RWPE2 (cell line): ENCODE measurements at places on chromosomes 1 and 21.

DNA sequence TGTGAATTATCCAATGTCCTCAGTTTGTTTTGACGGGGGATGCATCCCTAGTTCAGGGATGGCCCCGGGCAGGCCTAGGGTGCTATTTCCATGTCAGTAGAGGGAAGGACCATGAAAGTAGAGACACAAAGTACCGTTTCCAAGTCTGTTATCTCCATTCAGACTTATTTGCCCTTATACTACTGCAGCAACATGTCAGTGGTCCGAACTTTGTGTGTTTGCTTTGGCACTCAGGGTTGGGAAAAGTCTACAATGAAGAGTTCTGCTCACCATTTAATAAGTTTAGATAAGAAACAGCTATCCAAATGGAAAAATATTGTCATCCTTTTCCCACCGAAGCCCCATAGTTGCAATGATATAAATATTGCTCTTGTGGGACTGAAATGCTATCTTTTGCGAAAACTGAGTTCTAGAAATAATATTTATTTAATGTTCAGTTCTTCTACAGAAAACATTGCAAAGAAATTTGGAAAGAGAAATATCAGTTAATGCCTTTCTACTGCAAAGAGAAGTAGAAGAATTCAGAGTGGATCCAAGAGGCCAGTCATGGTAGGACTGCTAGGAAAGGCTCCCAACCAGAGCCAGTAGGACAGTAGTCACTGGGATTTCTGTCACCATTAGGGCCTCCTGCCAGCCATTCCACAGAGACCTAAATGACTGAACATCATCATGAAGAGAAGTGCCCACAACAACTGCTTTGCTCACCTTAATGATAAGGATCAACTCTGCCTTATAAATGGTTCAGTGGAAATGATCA, 11.5 kb upstream of the AGT start:
- no peak for DNase-seq

- peak; percentile 68 for DNase-seq
Observed at GRCh38 chr1:1083416-1084371, 9.6 kb upstream of the RNF223 start.

DNA sequence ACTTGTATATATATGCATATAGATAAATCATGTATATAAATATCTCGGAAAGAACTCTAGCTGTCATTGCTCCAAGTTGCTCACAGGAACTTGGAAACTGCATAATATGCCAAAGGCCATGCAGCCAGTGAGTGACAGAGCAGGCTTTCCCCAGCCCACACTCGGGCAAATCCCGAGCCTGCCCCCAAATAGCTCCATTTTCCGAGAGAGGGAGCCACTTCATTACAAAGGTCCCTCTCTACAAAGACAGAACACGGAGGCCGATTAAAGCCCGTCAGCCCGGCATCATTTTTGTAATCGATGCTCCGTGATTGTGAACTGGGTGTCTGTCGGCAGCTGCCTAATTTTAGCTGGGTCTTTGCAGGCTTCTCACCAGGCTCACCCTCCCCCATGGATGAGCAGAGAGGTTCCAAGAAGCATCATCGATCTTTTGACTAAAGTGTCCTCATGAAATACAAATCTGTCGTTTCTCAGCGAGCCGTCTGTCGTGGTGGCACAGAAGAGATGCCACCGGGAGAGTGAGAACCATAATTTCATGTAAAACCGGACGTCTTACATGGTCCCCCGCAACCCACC, 663.9 kb downstream of the PTPRU start:
- DNase-seq = no peak

- DNase-seq = no peak
Observed at GRCh38 chr1:67802565-67802964, 30.7 kb downstream of the GNG12 start.

- no peak for DNase-seq
Observed at GRCh38 chr1:196655494-196655893, 3.7 kb downstream of the CFH start.

GRCh38 chr1:205983925-205984725, 19.1 kb downstream of the RAB7B start:
- DNase-seq = peak; percentile 90

DNA sequence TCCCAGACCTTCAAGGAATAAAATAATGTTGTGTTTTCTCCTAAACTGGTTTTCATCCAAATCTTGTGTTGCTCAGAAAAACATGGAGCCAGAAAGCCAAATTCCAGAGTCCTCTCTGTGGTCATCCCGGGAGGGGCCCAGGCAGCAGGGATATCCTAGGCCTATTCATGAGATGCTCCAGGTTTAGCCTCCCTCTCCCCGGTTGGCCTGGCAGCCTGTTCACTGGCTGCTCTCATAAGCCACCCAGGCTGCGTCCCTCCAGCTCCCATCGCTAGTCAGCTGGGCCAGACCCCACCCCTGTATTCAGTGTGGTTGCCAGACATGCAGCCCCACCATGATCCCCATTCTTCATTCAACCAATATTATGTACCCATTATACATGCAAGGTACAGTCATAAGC, 113.4 kb upstream of the F3 start:
- no peak for DNase-seq

DNA sequence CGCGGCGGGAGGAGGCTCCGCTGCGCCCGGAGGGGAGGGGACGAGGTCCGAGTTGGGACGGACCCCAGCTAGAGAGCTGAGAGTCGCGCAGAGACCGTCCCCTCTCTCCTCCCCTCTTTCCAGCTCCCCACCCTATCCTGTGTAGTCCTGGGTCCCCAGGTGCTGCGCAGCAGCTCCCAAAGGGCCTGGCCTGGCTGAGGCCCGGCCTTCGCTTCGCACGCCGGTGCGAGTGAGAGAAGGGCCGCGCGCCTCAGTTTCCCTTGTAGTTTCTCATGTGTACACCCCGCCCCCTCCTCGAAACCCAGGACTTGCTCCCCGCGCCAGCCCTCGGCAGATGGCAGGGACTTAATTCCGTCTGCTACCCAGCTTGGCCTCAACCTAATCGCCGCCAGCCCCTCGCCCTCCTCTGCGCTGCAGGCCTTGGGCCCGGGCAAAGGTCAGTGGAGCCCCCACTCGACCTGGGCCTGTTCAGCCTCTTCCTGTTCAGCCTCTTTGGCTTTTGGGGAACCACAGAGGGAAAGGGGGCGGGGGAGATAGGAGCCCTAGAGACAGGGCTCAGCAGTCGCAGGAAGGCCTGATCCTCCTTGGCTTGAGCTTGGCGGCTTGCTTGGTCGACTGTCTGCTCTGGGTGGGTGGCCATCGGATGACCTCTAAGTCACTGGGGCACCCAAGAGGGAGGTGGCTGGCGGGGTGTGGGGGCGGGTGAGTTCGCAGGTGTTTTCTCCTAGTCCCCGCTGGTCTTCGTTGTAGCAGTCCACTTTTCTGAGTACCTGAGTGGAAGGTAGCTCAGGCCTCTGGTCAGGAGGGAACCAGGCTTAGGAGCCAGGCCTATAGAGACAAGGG, 1.0 kb downstream of the ZNF687 start:
- DNase-seq = no peak

GRCh38 chr1:47424336-47424982, 8.4 kb downstream of the FOXE3 start:
- DNase-seq = no peak

GRCh38 chr1:151024540-151025146, 11.7 kb upstream of the BNIPL start:
- no peak for DNase-seq

- DNase-seq = no peak
Observed at GRCh38 chr1:80656014-80656636, 1144.6 kb upstream of the ADGRL2 start.

DNA sequence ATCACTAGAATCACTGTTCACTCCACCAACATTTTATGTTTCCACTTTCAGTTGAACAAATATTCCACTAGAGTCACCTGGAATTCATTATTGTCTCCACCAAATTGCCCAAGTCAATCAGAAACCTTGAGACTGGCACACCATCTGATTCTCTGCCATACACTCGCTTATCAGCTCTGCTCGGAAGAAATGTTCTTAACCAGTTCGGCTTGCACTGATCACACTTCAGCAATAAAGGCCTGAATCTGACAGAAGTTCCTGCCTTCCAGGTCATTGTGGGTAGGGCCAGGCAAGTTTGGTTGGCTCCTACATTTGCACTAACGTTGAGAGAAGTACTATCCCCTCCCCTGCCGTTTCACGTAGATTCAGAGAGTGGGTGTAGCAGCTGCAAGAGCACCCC, 10.0 kb downstream of the TPM3 start:
- no peak for DNase-seq

DNA sequence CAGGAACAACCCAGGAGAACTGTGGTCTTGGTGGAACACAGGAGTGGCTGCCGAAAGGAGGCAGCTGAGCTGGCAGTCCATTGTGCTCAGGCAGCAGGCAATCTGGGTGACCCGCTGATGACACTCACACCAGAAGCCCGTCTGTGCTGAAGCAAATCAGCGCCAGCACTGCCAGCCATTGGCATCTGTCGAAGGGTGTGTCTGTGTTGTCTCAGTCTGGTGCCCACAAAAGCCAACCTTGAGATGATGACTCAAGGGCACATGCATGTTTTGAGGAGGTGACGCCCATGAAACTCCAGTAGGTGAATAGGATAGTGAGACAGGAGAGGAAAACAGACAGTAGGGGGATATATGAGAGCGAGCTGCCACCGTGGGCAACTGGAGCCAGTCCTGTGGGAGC, 167.3 kb downstream of the KAZN start:
- DNase-seq = no peak

GRCh38 chr1:100511058-100511457, 26.9 kb upstream of the GPR88 start:
- no peak for DNase-seq

DNA sequence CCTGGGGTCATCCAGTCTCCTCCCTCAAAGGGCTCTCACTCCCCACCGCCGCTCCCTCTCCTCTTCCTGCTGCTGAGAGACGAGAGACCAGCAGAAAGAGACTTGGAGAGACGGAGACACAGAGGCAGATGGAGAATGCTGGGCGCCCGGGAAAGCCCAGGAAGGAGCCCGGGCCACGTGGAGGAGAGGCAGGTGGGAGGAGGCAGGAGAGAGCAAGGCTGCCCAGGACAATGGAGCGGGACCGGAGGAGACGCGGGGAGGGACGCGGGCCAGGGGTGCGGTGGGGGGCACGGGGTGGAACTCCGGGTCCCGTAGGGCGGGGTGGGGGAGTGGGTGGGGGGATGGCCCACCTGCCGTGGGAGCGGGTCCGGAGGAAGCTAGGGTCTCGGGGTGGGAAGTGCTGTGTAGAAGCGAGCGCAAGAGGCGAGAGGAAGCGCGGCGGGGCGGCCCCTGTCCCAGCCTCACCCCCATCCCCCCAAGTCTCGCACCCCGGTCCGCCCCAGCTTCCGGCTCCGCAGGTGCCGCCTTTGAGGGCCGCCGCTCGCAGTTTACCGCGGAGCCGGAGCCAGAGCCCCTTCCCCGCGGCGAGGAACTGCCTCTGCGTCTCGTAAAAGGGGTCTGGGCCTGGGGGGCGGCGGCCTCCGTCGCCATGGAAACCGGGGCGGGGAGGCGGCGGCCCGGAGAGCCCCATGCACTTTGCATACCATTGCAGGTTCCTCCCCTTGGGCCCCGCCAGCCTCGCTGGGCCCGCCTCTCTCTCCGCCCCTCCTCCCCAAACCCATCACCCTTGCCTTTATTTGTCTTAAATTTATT, 11.7 kb upstream of the EPHA2 start:
- DNase-seq = peak; percentile 73

- no peak for DNase-seq
Observed at GRCh38 chr1:238652346-238652968, 733.9 kb upstream of the CHRM3 start.

GRCh38 chr1:4657244-4657789, 2.9 kb downstream of the AJAP1 start:
- no peak for DNase-seq

DNA sequence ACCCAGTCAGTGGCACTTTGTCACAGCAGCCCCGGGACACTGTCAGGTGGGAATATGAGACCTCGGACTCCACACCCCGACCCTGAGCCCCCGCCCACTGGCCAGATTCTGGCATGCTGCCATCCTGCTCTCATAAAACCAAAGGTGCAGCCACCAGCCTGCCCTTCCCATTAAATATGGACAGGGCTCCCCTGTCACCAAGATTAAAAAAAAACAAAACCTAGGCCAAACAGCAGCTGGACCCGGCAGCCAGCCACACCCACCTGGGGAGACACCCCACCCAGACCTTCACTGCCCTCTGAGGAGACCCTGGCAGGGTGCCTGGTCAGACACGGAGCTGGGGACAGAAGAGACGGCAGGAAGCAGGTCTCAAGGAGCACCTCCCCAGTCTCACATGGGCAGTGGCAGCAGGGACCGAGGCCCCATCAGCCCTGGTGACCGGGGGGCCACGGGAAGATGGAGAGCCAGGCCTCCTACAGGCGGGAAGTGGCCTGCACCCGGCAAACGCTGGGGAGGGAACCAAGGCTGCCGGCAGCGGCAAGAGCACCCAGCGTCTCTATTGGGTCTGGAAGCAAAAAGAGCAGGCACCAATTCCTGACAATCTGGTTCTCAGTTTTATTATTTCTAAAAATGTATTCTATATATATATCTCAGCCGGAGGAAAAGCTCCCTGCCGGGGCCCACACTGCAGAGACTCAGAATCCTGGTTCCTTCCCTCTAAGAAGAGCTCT, 61.9 kb downstream of the ACOT7 start:
- no peak for DNase-seq

DNA sequence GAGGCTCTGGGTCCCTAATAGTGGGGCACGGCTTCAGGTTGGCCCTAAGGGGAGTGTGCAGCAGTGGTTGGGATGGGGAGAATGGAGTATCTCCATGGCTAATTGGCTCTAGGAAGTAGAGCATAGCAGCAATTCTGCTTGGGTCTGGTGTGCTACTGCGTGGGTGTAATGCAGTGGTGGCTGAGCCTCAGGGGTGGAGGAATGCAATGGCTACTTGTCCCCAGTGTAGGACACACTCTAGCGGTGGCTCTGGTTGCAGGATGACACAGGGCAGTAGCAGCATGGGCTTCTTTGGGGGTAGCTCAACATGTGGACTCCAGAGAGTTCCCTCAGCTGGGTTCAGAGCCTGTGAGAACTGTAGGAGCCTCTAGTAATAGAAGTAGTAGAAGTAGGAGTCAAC, 91.2 kb upstream of the FAM78B start:
- DNase-seq = no peak

GRCh38 chr1:39852214-39852791, 31.0 kb downstream of the TRIT1 start:
- no peak for DNase-seq

DNA sequence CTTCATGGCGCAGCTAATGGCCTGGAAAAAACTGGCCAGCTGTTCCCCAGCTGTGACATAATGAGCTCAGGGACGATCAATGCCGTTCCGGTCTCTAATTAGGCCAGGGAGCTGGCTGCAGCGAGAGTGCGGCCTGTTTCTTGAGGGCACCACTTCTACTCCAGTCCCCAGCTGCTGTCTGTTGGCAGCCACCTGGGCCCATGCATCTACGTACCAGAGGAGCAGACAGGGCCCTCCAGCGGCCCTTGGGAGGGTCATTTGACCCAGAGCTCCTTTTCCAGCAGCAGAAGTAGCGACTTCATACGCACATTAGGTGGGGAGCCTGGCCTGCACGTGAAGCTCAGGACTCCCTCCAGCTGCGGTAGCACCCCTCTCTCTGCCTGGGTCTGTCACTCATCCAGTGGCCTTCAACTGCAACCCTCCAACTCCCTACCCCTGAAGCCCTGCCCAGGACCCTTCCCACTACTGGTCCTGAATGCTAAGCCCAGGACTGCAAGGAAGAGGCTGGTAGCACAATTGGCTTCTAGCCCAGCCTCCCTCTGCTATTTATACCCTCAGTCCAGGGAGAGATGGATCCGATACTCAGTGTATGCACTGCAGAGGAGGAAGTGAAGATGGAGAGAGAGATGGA, 9.1 kb upstream of the GPR61 start:
- DNase-seq = no peak
